ENCODE measurements at places on chromosomes 5 and 9.

GRCh38 chr9:81573415-81574321 is 115.7 kb downstream of the TLE1 start:
- DNase-seq = no peak

DNA sequence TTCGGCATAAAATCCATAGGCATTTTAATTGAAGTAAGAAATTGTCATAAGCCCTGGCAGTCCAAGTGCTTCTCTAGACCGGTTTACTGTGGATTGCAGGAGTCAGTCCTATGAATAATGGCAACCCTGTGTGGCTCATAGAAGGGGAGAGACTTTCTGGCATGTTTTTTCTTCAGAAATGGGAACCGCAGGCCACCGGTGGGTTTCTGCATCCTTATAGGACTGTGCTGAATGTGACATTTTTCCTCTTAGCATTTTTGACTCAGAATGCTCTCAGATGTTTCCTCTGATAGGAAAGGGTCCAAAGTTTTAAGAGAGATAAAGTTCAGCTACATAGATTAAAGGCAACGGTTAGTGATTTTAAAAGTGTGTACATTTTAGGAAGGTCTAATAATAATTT is 6.3 kb downstream of the DAPK1 start:
- DNase-seq = no peak

GRCh38 chr9:122567901-122568300 is 15.0 kb downstream of the OR1N2 start:
- DNase-seq = no peak

DNA sequence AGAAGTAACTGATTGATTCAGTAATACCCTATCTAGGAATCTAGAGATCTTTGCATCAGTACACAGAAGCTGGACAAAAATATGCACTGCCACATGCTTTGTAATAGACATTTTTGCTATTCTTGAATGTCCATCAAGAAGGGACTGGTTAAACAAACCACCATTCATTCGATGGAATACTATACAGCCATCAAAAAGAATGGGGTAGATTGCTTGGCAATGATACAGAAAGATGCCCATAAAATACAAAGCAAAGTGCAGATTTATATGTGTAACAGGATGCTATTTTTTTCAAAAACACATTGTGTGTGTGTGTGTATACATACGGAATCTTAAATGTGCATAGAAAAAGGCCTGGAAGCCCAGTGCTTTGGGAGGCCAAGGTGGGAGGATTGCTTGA is 7.6 kb downstream of the TNIP1 start:
- DNase-seq = no peak

DNA sequence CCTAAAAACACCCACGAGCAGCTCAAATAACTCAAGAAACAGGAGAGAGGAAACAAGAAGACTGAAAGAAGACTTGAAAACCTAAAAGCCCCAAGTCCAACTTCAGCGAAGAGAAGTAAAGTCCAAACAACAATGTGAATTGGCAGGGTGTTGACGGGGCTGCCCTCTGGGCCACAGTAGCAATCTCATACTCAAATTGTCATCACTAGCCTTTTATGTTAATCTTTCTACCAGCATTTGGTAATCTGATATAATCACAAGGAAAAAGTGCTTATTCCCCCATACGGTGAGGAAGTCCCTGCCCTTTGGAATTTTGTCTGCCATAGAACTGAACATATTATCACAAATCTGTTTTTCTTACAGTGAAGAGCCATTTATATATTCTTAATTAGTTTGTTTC is 51.5 kb upstream of the IFNE start:
- no peak for DNase-seq

DNA sequence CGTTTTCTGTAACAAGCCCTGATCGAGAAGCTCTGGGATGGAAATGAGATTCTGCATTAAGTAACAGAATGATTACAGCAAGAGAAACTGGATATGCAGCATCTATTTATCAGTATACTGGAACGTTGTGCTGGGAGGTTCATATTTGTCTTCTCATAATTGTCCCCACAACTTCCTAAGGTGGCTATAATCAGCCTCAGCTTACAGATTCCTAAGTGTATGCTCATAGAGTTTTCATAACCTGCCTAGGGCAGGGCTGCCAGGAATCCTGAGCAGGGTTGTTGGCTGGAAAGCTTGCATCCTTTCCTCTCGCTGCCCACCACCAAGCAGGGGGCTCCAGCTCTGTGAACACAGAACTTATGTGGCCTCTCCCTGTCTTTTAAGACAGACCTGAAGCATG is 70.2 kb downstream of the FNBP1 start:
- DNase-seq = no peak

- DNase-seq = no peak
These were observed 263.2 kb downstream of the GAS1 start for GRCh38 chr9:86684148-86684547.

DNA sequence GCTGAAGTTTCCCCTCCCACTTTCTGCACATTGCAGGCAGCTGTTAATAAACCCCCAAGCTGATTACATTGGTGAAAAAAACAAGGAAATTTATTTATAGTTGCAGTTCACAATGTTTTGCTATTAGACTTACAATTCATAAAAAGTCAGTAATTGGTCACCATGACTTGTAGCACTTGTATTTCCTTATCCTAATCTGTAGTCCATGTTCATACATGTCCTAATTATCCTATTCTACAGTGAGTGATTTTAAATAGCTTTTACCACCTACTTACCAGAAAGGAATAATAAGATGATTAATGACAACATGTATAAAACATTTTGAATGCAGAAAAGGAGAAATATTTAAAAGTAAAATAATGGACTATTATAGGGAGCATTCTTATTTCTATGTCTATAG is 760.0 kb upstream of the RIOK2 start:
- no peak for DNase-seq

GRCh38 chr5:39569857-39570256 is 145.1 kb upstream of the DAB2 start:
- DNase-seq = no peak

DNA sequence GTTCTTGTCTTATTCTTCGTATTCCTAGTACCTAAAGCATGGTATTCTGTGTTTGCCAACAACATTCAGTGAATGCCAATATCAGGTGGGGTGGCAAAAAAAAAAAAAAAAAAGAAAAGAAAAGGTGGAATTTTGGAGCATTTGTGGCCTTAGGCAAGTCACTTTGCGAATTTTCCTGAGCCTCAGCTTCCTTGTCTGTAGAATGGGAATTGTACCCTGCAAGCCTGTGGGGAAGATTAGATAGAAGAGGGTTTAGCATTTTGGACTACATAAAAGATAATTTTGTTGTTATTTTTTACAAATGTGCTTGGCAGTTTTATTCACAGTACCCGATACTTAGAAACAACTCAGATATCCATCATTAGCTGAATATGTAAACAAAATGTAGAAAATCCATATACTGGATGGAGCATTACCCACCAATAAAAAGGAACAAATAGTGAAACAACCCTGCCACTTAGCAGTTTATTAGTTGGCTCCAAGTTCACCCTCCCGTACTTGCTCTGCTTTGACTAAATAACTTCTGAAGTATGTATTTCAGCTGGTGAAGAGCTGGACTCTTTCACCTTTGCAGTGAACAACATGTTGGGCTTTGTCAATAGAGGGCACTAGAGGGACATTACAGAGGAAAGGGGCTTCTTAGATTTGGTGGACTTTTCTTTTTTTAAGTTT is 13.6 kb downstream of the UBE2D2 start:
- no peak for DNase-seq

DNA sequence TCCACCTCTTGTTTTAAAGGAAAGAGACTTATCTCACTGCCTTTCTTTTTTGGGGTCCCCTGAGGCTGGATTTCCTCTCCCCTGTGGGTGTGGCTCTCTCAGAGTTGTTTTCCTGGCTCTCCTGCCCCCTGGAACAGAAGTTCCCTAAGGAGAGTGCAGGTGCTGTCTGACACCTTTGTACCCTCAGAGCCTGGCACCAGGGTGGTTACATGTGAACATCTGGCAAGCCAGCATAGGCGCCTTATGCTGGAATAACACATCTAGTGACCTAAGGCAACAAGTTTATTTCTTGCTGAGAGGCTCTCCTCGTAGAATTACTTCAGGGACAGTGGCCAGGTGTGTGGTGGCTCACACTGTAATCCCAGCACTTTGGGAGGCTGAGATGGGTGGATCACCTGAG is 172.9 kb upstream of the PTCH1 start:
- DNase-seq = no peak

GRCh38 chr5:10860645-10861422 is 99.8 kb upstream of the DAP start:
- no peak for DNase-seq

- DNase-seq = no peak
These were observed 13.9 kb downstream of the CAVIN4 start for GRCh38 chr9:100591639-100592412.

DNA sequence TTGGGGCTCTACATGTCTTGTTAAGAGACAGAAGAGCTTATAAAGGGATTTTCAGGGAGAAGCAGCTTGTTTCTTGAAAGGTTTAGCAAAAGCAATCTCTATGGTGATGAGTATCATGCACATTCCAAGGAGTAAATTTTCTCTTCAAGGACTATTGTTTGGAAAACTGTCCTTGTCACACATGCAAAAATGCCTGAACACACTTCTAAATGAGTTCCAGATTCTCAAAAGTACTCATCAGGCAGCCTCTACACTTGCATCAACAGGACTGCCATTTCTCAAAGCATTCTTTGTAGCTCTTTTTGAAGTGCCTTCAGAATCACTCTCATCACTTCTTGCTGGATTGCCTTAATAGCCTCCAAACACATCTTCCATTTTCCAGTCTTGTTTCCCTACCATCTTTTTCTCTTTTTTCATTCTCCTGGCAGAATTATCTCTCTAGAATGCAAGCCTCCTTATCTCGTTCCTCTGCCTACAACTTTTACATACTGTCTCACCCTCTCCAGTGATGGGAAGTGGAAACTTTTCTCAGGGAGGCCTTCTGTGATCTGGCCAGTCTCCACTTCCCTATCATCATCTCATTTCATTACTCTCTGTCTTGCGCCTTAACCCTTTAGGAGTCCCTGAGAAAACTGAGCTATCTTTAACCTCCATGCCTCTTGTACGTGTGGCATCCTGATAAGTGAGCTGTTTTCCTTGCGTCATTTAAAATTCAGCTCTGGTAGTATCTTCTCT is 631.5 kb upstream of the TLE4 start:
- no peak for DNase-seq

GRCh38 chr5:76598531-76598930 is 24.7 kb downstream of the F2RL2 start:
- DNase-seq = no peak

DNA sequence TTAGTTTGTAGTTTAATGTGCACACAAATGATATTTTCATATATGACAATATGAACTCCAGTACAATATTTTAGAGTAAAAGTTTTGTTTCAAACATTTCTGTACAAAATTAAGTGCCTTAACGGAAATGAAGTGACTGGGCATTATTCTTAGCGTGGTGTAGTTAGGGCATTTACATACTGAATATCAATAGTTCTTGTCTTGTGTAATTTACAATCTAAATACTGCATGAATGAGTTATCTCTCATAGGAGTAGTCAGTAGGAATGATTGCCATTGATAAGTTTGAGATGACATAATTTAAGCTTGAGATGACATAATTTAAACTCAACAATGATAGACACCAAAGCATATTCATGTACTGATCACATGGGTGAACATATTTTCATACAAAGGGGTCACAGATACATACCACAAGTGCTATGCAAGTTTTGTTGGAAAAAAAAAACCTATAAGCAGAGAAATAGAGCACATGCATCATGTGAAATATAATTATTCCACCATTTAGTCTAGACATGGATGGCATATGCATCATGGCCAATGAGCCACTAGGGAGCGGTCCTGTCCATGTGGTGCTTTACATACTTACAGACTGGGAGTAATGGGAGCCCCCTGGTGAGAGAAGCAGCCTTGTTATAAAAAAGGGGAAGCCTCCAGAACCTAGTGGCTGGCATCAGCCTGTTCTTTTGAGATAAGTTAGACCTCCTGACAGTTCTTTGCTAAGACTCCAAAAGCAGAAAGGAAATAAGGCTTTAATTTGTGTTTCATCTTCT is 1523.9 kb downstream of the MAT2B start:
- DNase-seq = no peak

- DNase-seq = no peak
These were observed 18.8 kb downstream of the FBXL7 start for GRCh38 chr5:15518786-15519185.

All from right renal pelvis (tissue), 4 donors.